Regular cardiac myocyte (primary cell): ENCODE measurements at places on chromosomes 1 and 21. TPM values are rescaled to one million over a fixed set of nuclear protein-coding genes. Genes with fewer than 3 reads are reported as not detected.

Gene KCNN3
- total RNA-seq: under 0.01 and 0.28 TPM in 2 replicates

Gene C1orf116
- under 0.01 TPM in 1 of 2 replicates, not detected in the other for total RNA-seq

Gene ATAD3B
- 15.8 and 46.6 TPM in 2 replicates for total RNA-seq

Gene IER5
- 16.1 and 34.1 TPM in 2 replicates for total RNA-seq

Gene S100A12
- total RNA-seq: not detected in 2 replicates

Gene KCNJ15
- 0.38 and 1.7 TPM in 2 replicates for total RNA-seq

Gene LDLRAD1
- not detected in 2 replicates for total RNA-seq

Gene BMP8B
- total RNA-seq: not detected in 2 replicates

Gene NBPF20
- 1.7 and 2.3 TPM in 2 replicates for total RNA-seq

Gene CD53
- total RNA-seq: not detected in 2 replicates

Gene CATSPERE
- 0.38 and 1.7 TPM in 2 replicates for total RNA-seq

Gene CD34
- 0.38 and 0.56 TPM in 2 replicates for total RNA-seq

Gene AUNIP
- total RNA-seq: 0.56 and 5.6 TPM in 2 replicates

Gene SYT6
- total RNA-seq: not detected in 2 replicates

Gene SEMA4A
- total RNA-seq: 0.19 and 1.7 TPM in 2 replicates

Gene C1orf87
- not detected in 2 replicates for total RNA-seq

Gene MYBPH
- not detected in 2 replicates for total RNA-seq

Gene OR10Z1
- not detected in 2 replicates for total RNA-seq

Gene ARHGAP30
- not detected in 2 replicates for total RNA-seq

Gene CFAP45
- total RNA-seq: 0.28 and 0.96 TPM in 2 replicates

Gene GUCA2A
- total RNA-seq: not detected in 2 replicates

Gene KLHDC9
- 0.28 and 0.38 TPM in 2 replicates for total RNA-seq

Gene CLEC20A
- not detected in 2 replicates for total RNA-seq

Gene GJC2
- total RNA-seq: 2.7 and 3.1 TPM in 2 replicates

Gene GUCA2B
- not detected in 2 replicates for total RNA-seq

Gene CD1E
- total RNA-seq: not detected in 2 replicates

Gene CHIA
- not detected in 2 replicates for total RNA-seq

Gene RGL1
- 22.4 and 29.0 TPM in 2 replicates for total RNA-seq

Gene SPRR2E
- not detected in 2 replicates for total RNA-seq

Gene RGS16
- 0.58 and 2.3 TPM in 2 replicates for total RNA-seq

Gene NTMT2
- not detected in 2 replicates for total RNA-seq

Gene OR2T11
- total RNA-seq: not detected in 2 replicates

Gene PADI2
- total RNA-seq: 0.19 and 0.56 TPM in 2 replicates

Gene AK5
- total RNA-seq: 77.0 and 80.9 TPM in 2 replicates

Gene CFAP141
- not detected in 2 replicates for total RNA-seq

Gene RNF186
- not detected in 2 replicates for total RNA-seq

Gene CSF1
- total RNA-seq: 15.0 and 39.7 TPM in 2 replicates

Gene CD5L
- total RNA-seq: not detected in 2 replicates

Gene ERICH3
- total RNA-seq: under 0.01 TPM in 1 of 2 replicates, not detected in the other

Gene SDE2
- 29.3 and 38.2 TPM in 2 replicates for total RNA-seq

Gene TLR5
- 0.28 and 0.58 TPM in 2 replicates for total RNA-seq

Gene PTPRU
- total RNA-seq: 5.0 and 9.3 TPM in 2 replicates

Gene C1orf50
- total RNA-seq: 5.0 and 5.9 TPM in 2 replicates

Gene S1PR1
- 3.1 and 23.6 TPM in 2 replicates for total RNA-seq

Gene OR2W3
- total RNA-seq: 0.58 TPM in 1 of 2 replicates, not detected in the other

Gene CFAP107
- total RNA-seq: not detected in 2 replicates

Gene ANGPTL3
- not detected in 2 replicates for total RNA-seq

Gene GPR37L1
- not detected in 2 replicates for total RNA-seq

Gene DPYD
- 67.1 and 74.4 TPM in 2 replicates for total RNA-seq

Gene ADAM30
- total RNA-seq: not detected in 2 replicates

Gene ZNF281
- 23.0 and 27.9 TPM in 2 replicates for total RNA-seq
